ENCODE measurements at places on chromosomes 12 and 14. TPM values are rescaled to one million over a fixed set of nuclear protein-coding genes. Genes with fewer than 3 reads are reported as not detected.

Gene PLEKHA5
- total RNA-seq = 141 TPM

Gene KCNH3
- total RNA-seq = 10.3 TPM

Gene RDH16
- total RNA-seq = 3.1 TPM

Gene GLTP
- 10.6 TPM for total RNA-seq

Gene EML5
- total RNA-seq = 25.0 TPM

Gene GPR33
- total RNA-seq = not detected

Gene TAS2R9
- 2.8 TPM for total RNA-seq

Gene MYRFL
- total RNA-seq = 1.3 TPM

Gene EMP1
- 7.8 TPM for total RNA-seq

Gene EFCAB11
- total RNA-seq = 7.2 TPM

Data from parietal lobe (tissue), 2 donors.